ENCODE measurements at places on chromosomes 1 and 21.

- DNase-seq, result no peak
Measured at GRCh38 chr21:15893902-15894301, 164.1 kb downstream of the USP25 start.

GRCh38 chr1:40363721-40364120 is 9.8 kb upstream of the SMAP2 start:
- DNase-seq, result no peak

- no peak for DNase-seq
Measured at GRCh38 chr1:29632806-29633615, 396.7 kb downstream of the PTPRU start.

DNA sequence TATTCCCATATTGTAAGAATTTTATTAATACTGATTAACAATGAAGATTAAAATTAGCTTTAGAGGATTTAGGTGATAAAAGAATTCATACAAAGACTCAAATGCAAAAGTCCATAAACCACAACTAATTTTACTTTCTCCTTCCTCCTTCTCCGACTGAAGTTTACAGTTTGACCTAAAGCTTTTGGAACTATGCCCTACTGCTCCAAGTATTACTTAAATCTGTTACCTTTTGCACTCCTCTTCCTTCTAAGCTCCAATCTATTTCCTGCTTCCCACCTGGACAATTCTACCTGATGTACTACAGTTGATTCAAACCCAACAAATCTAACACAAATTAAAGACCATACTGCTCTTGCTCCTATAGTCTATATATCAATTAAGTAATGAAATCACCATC is 36.3 kb downstream of the ANKRD13C start:
- DNase-seq, result no peak

- DNase-seq, result peak; percentile 46
Measured at GRCh38 chr21:38804789-38805327, 871 bp upstream of the ETS2 start.

Measured in LHCN-M2 (cell line).